Airway epithelial cell (primary cell): ENCODE measurements at places on chromosomes 6 and 20. TPM values are rescaled to one million over a fixed set of nuclear protein-coding genes. Genes with fewer than 3 reads are reported as not detected.

Gene RNF39
- total RNA-seq, result 3.3 and 4.9 TPM in 2 replicates

Gene KCNQ5
- total RNA-seq, result 1.5 and 3.0 TPM in 2 replicates

Gene LRRC1
- 16.4 and 20.4 TPM in 2 replicates for total RNA-seq

Gene SYNDIG1
- not detected in 2 replicates for total RNA-seq

Gene GGTLC1
- not detected in 2 replicates for total RNA-seq

Gene DNAJC5
- 70.0 and 72.2 TPM in 2 replicates for total RNA-seq

Gene JPH2
- total RNA-seq, result 0.14 and 0.19 TPM in 2 replicates

Gene ZFP57
- 0.42 and 1.3 TPM in 2 replicates for total RNA-seq

Gene ULBP3
- 12.1 and 14.7 TPM in 2 replicates for total RNA-seq

Gene MUC21
- 0.14 TPM in 1 of 2 replicates, not detected in the other for total RNA-seq

Gene FRMD1
- 0.07 TPM in 1 of 2 replicates, not detected in the other for total RNA-seq

Gene EEF1E1
- total RNA-seq, result 30.3 and 59.9 TPM in 2 replicates

Gene GABRR1
- total RNA-seq, result not detected in 2 replicates

Gene OR2J3
- not detected in 2 replicates for total RNA-seq

Gene SYNE1
- 2.5 and 5.9 TPM in 2 replicates for total RNA-seq

Gene MUC22
- total RNA-seq, result not detected in 2 replicates

Gene CTSZ
- total RNA-seq, result 57.8 and 68.0 TPM in 2 replicates

Gene BPIFA1
- 0.35 and 0.42 TPM in 2 replicates for total RNA-seq

Gene TTBK1
- not detected in 2 replicates for total RNA-seq
